ENCODE measurements at places on chromosomes 3 and 15.

- no peak for DNase-seq
Measured at GRCh38 chr3:113685956-113686721, 10.3 kb downstream of the USF3 start.

GRCh38 chr3:128617270-128617556 lies 33.4 kb downstream of the RPN1 start:
- no peak for DNase-seq

DNA sequence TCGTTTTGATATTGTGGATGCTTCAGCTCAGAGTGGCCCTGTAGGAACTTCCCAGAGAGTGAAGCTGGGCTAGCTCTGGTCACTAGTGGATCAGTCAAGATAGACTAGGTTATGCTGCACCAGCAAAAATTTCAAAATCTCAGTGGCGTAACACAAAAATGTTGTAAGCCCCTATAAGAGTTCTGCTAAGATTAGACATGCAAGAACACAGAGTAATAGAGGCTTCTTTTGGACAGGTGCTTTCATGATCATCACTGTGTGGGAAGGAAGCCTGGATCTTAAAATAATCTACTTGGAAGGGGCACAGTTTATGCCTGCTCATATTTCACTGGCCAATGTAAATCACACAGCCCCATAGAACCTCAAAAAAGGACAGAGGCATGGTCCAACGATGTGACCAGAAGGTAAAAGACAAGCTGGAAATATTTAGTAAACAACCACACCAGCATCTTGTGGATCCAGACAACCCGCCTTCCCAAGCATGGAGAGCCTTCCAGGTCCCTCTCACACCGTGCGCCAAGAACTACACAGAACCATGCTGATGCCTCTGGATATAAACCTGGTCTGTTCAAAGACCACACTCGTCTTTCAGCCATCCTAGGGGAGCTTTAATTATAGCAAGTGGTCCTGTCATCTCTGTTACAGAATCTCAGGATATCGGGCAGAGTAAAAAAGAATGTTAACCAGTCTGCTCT lies 554.3 kb downstream of the EPHB1 start:
- DNase-seq: no peak

GRCh38 chr3:126706631-126707030 lies 2.6 kb downstream of the CHCHD6 start:
- DNase-seq: no peak

- DNase-seq: no peak
Measured at GRCh38 chr3:23365066-23365465, 161.9 kb downstream of the UBE2E2 start.

DNA sequence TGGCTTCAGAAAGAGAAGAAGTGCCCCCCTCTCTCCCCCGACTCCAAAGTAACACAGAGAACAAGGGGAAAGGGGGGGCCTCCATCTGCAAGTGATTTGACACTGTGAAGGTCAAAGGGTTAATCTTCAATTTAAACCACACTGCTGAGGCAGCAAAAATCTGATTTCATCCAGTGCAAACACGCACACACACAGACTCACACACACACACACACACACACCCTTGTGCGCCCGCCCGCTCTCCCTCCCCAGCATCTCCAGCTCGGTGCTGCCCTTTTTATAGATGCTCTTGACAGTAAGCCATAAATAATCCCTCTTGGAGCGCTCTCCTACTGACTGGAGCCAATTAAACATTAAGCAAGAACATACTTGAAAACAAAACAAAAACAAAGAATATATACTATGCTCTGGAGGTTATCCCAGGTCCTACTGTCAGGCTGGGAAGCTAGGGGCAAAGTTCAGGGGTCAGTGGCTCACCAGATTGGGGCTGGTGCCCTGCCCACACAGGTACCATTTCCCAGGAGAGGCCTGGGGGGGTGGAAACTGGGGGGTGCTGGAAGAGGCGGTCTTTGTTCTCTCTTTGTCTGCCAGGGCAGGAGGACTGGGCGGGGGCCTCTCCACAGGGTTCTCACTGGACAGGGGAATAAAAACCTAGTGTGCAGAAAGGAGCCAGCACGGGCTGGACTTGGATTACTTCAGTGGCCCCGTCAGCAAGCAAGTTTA lies 16.3 kb downstream of the BMF start:
- no peak for DNase-seq

DNA sequence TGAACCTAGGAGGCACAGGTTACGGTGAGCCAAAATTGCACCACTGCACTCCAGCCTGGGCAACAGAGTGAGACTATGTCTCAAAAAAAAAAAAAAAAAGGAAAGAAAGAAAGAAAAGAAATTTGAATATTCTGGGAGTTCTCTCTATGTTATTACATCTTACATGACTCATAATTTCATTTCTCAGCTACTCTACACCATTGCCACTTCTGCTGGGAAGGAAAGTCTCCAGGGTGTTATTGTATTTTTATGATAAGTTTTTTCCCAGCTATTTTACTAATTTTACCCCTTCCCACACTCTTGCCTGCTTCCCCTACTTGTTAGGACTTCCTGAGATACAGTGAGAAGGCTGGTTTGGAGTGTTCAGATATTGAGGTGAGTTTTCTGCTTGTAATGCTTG lies 69.7 kb upstream of the UMPS start:
- no peak for DNase-seq

GRCh38 chr3:26345613-26346012 lies 277.0 kb upstream of the LRRC3B start:
- DNase-seq: no peak

- no peak for DNase-seq
Measured at GRCh38 chr15:100947760-100948429, 28.7 kb downstream of the LRRK1 start.
